ENCODE measurements at places on chromosomes 7 and 10.

- DNase-seq, result no peak
Observed at GRCh38 chr10:1589257-1589656, 148.1 kb downstream of the ADARB2 start.

- no peak for DNase-seq
Observed at GRCh38 chr10:9792181-9792580, 1225.5 kb upstream of the CELF2 start.

GRCh38 chr7:69781412-69781846, 183.2 kb downstream of the AUTS2 start:
- no peak for DNase-seq

DNA sequence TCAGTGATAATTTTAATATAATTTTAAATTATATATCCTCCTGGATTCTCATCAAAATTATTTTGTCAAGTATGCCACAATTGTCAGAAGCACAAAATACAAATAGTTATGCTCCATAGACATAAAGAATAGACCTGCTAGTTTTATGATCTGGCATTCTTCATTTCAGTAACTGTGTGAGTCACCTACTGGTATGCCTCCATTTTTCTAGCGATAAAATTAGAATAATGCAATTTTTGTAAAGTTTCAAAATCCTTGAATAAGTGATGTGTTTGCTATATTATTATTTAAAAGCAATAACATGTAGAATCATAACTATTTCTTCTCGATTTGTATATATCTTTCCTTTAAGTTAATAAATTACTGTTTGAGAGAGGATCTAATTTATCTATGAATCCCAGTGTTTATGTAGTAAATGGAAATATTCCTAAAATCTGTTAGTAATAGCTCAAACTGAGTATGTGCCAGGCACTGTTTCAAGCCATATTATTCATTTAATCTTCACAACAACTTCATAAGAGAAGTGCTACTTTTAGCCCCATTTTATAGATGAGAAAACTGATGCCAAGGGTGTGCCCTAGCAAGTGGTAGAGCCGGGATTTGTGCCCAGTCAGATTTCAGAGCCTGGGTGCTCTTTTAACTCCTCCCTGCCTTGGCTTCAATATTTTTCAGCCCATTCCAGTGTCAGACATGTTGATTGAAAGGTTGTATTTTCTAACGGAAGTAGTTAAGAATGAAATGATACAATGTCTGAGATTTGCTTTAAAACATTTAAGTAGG, 38.4 kb downstream of the NET1 start:
- no peak for DNase-seq

DNA sequence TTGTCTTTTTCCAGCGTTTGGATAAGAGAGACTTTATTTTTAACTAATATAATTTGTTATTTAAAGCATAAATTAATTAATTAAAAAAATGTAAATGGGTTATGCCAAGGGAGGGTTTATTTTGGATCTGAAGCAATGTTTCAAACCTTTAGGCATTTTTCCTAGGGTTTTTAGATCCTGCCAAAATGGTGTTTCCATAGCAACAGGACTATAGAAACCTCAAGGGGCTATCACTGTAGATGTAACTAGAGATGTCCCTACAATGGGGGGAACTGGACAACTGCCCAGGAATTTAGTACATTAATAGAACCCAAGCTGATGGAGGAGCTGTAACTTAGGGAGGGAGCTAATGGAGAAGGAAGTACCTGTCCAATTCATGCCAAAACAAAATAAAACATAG, 57.3 kb downstream of the SLC39A12 start:
- no peak for DNase-seq

DNA sequence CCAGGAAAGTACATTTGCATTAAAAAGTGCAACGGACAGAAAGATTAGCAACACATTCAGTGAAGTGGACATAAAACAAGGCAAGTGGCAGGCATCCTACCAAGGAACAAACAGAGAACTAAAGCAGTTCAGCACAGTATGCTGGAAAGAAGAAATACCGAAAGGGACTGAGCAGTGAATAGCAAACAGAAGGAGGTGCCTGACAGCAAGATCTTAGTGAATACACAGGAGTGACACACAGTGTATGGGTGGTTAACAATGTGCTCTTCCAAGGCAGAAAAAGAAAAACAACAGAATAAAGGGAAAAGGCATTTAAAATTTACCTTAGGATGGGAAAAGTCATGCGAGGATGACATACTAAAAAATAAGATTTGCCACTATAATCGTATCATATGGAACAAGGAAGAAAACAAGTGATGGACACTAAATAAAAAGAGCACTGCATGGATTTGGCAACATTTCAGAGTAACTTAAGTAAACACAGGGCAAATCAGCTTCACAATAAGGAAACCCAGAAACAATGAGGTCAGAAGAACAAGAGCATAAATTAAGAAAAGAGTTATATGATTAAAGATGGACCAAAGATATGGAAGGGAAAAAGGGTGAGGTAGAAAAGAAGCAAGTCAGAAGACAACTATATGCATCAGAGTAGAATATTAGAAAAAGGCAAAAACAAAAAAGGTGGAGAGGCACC, 29.5 kb downstream of the MEST start:
- DNase-seq, result no peak

DNA sequence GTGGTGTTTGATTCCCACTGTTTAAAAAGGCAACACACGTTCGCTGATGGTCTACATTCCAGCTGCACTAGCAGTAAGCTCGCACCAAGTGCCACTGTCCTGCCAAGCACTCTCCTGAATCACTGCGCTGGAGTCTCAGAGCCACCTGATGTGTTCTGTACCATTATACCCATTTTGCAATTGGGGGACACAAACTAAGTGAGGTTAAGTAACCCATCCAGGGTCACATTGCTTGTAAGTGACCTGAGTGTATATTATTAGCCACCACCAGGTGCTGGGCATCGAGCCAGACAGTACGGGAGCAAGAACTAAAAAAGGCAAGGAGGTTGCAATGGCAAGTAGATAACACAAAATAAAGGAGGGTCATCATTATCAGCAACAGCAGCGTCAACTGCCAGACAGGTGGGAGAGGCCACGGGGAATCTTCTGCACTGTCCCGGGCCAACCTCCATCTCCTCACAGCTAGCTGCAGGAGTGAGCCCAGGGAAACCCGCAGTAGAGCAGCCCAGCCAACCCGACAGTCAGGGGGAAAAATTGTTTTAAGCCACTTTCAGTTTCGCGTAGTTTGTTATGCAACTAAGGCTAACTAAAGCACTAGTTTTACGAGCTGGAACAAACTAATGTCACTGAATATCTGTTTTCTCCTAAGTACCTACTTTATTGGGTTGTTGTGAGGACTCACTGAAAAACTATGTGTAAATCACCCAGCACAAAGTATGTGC, 712 bp upstream of the CPVL start:
- no peak for DNase-seq

- DNase-seq, result peak; percentile 51
Observed at GRCh38 chr10:70925377-70926225, 37.2 kb upstream of the PCBD1 start.

DNA sequence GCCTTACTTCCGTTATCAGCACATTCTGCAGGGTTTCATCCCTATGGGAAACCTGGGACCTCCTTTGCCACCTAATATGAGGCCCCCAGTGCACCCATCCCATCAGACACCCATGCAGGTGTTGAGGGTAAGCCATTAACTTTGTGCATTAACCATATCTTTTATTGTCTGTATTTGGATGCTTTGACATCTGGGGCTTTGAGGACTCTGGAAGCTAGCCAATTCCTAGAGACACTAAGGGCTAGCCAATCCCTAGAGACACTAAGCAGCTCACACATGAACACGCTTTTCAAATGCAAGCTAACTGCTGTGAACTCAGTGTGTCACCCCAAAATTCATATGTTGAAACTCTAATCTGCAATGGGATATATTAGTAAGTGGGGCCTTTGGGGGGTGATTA, 272.5 kb upstream of the COBL start:
- no peak for DNase-seq

DNA sequence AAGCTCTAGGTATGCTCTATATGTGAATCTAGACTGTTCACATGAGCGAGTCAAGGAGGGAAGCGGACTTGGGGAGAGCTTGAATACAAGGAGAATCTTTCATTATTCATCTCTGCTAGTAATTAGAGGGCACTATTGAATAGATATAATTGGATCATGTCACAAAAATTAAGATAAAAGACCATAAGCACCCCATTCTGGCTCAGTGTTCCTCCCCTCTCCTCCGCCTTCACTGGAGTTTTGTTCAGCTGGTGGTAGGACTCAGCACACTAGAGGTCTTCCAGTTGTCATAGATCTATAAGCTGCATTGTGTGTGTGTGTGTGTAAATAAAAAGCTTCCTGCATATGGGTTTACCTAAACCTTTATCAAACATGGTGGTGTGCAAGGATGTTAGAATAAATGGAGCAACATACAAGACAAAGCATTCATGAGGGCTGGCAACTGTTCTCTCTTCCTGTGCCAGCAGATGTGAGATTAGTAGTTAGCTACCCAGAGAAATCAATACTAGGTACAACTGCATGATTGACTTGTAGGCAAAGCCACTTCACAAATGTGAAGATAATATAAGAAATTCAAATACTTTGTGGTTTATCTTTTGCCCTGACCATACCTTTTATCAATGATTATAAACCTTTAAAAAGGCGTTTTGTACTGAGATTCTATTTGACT, 142.6 kb downstream of the CREB5 start:
- DNase-seq, result no peak

DNA sequence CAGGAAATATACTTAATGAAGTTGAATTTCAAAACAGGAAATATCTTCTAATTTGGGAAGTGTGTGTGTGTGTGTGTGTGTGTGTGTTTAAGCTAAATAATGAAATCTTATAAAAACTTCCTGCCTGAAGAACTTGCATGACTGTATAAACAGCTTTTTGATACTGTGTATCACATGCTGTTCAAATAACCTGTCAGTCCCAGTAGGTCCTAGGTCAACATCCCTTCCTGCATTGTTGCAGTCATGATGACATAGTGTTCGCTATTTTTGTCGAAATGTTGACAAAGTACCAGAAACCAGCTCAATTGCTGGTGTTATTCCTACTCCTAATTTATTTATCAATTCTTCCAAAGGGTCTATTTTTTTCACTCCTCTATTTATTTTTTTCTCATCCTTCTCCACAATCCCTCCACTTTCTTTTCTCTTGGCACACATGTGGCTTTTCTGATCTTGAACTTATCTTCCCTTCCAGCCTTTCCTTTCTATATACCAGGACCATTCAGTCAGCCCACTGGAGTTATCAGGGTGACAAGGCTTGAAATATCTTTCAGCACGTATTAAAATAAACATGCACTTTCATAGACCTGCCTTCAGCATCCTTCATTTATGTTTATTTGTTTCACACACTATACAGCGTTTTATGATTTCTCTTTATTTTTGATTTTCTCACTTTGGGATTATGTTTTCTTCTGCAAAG, 115.8 kb downstream of the PLXDC2 start:
- DNase-seq, result no peak

GRCh38 chr7:31883761-31884164, 186.4 kb downstream of the PDE1C start:
- DNase-seq, result no peak

DNA sequence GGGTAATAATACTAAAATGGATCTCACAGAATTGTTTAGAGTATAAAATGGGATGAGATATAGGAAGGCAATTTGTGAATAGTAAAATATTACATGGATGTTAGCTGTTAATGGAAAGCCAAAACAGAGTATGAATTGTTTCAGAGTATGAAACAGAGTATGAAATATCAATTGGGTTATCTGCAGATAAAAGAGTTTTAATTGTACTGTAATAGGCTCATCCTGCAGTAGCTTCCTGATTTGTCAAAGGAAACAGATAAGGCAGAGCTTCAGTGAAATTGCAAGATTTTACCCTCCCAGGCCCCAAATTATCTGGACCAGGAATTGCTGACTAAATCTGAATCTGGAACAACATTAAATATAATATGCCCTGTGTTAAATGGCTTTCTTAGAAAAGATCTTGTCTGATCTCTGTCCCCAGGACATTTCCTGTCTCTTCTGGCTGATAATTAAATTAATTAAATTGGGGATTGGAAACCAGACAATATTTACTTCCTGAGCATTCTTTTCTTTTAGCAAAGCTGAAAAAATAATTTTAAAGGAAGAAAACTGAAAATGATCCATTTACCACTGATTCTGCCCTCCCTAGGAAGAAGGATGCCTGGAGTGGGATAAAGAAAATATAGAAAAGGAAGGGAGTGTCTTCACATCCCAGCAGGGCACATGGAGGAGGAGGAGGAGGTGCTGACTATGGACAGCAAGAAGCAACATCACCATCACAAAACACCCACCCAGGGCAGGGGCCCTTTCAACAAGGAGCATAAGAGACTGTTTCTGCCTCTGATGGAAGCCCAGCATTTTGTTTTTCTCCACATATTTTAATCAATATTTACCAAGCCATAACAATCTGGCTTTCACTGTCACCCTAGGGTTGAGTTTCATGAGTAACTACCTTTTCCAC, 18.5 kb downstream of the PTN start:
- no peak for DNase-seq

- no peak for DNase-seq
Observed at GRCh38 chr10:97121041-97121440, 64.7 kb downstream of the SLIT1 start.

DNA sequence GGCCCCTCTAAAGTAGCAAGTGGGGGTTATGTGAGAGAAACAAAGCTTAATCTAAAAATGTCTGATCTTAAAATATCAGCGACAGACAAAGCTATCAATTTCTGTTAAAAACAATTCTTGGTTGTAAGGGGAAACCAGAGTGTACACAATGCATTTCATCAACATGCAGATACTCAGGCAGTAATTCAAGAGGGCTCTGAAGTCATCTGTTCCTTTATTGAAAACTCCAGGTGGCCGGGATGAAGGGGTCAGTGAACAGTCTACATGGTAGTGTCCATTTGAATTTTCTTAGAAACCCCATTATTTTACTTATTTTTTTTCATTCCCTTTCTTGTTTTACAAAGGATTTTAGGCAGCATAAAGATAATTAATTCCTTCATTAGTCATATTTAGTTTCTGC, 36.7 kb upstream of the BTBD16 start:
- no peak for DNase-seq

- DNase-seq, result no peak
Observed at GRCh38 chr7:46285878-46286277, 364.8 kb upstream of the IGFBP3 start.

DNA sequence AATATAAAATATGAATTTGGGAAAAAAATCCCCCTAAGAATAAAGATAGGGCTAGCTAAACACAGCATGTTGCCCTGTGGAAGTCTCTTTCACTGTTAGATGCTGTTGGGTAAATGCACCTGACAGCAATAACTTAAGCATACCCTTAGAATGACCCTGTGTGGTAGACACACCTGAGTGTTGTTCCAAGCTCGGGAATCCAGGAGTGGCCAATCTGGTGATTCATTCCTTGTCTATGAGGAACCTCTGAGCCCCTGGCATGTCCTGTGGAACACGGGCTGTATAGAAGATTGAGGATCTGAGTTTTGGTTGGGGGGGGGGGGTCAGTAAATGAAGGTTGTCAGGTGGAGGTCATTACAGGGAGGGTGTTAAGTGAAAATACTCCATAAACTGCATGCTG, 730.0 kb upstream of the IGFBP3 start:
- no peak for DNase-seq

- DNase-seq, result no peak
Observed at GRCh38 chr7:6338551-6339274, 66.3 kb upstream of the CYTH3 start.
